ENCODE measurements at places on chromosomes 2 and 18. TPM values are rescaled to one million over a fixed set of nuclear protein-coding genes. Genes with fewer than 3 reads are reported as not detected.

GRCh38 chr2:71788601-71789240 is 335.4 kb downstream of the DYSF start:
- no peak for DNase-seq

DNA sequence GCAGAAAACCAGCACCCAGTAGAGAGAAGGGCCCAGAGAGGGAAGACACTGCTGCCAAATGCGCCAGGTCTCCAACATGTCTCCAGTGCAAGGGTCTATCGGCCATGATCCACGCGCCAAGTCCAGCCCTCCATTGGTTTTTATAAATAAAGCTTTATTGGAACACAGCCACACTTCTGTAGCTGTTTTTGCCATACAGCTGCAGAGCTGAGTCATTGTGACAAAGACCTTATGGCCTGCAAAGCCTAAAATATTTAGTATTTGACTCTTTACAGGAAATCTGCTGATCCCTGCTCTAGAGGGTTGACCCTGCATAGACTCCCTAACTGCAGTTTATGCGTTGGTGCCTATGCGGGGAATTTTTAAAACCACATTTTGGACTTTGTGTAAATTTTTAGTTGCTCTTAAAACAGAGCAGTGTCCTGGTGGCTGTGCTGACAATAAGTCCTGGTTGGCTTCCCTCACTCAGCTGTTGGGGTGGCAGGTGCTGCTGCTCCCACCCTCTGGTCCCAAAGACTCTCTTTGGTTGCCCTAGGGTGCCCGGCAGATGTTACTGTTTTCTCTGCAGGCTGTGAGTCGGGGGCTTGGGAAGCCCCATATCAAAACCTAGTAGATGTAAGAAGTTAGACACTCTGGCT is 154.9 kb downstream of the CTIF start:
- DNase-seq = no peak

The CLEC4F gene
- total RNA-seq = not detected

DNA sequence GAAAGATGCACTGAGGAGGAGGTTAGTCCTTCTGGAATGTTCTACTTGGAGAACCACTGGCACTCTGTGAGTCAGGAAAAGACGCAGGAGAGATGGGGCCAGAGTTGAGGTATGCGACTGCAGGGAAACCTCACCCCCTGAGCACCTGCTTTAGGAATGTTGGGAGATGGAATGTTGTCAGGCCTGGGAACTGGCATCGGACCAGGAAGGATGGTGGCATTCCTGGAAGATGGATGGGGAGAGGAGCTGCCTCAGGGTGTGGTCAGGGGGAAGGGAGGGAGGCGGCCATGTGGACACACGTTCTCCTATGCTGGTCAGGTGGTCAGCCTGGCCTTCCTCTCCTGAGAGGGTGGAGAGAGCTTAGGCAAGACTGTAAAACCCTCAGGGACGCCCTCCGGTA is 146.3 kb downstream of the CELF4 start:
- no peak for DNase-seq

GRCh38 chr2:216082805-216083204 is 1.1 kb downstream of the TMEM169 start:
- no peak for DNase-seq

GRCh38 chr18:77151033-77151771 is 18.6 kb upstream of the MBP start:
- no peak for DNase-seq

The IL36RN gene
- not detected for total RNA-seq

GRCh38 chr2:111029181-111029927 is 91.4 kb upstream of the BCL2L11 start:
- no peak for DNase-seq

DNA sequence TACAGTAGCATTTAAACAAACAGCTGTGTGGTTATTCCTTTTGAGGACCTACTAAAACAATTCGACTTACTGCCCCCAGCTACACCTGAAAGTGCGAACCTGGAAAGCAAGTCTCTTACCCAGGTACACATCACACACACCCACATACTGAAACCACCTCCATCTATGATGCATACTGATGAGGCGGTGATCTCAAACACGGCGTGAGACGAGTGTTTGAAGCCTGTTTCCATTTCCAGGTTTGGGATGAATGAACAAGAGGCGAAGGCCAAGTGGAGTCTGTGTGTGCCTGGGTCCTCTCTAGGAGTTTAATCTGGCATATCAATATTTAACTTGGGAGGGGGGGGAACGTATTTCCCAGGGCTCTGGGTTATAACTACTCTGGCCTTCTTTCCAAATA is 1.6 kb downstream of the TMEM185B start:
- DNase-seq = no peak

The PRPF40A gene
- 33.8 TPM for total RNA-seq

The ZNF385B gene
- total RNA-seq = 0.14 TPM

GRCh38 chr18:78527984-78528383 is 451.6 kb upstream of the SALL3 start:
- DNase-seq = no peak

DNA sequence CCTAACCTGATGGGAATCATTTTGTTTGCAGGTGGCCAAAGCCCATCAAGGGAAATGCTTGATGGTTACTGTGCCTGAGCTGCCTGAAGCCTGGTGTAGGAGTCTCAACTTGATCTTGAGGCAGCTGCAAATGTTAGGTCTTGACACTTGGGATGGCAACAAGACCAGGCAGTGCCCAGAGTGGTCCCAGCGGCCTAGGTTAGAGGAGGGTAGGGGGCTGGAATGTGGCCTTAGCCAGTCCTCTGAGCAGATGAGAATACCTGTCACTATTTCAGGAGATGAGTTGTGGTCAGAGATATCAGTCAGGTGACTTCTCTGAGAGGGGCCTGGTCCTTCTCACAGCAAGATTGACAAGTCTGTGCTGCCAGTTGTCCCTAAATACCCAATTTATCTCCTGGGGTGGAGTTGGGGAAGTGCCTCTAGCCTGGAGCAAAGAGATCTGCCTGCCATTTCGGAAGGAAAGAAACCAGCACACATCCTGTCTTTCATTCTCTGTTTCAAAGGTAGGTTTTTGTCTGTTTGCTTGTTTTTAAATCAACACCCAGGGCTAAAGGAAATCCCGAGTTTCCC is 13.4 kb downstream of the SPTBN1 start:
- no peak for DNase-seq

The EVX2 gene
- not detected for total RNA-seq

The ARHGAP28 gene
- total RNA-seq = 1.5 TPM

GRCh38 chr2:27123302-27124150 is at the start of gene ABHD1:
Gene ABHD1 (plus strand): TSS chr2:27123815. CDS start chr2:27123949, 134 bp downstream.
- DNase-seq = peak; percentile 80

GRCh38 chr18:25061395-25061794 is 290.6 kb downstream of the ZNF521 start:
- no peak for DNase-seq

The IL36G gene
- not detected for total RNA-seq

- DNase-seq = no peak
Observed at GRCh38 chr2:186699742-186700141, 5.9 kb downstream of the FAM171B start.

The FAM237A gene
- not detected for total RNA-seq

GRCh38 chr2:75577280-75577679 is 16.5 kb upstream of the EVA1A start:
- no peak for DNase-seq

DNA sequence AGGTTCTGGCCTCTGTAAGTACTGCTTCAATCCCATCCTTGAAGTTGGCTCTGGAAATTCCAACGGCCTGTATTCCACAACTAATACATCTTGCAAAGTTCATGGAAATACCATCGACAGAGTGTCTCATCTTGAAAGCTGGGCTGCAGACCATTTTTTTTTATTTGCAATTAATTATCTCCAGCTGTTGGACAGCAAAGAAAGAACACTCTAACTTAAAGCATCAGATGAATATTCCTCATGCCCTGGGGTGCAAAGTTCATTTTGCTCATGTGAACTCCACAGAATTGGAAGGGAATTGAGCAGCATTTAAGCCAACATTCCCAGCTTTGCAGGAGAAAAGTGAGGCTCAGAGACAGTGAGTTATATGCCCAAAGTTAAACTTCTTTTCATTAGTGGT is 96.5 kb upstream of the PIEZO2 start:
- DNase-seq = no peak

The RAB3GAP1 gene
- total RNA-seq = 48.6 TPM

DNA sequence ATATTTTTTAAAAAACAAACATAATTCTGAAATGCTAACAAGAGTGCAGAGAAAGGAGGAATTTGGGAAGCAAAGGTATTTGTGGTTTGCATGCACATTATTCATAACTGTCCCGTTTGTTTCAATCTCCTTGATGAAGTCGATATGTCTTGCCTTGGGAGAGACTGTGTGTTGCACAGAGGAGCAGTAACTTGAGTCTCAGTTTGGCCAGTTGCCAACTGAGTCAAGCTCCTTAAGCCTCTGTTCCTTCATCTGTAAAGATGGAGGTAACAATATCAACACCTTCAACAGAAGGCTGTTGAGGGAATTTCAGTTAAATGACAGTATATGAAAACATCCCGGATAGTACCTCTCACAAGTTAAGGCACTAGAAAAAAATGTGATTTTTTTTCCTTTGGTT is 226.2 kb downstream of the ASXL3 start:
- no peak for DNase-seq

The PCARE gene
- 0.74 TPM for total RNA-seq

- no peak for DNase-seq
Observed at GRCh38 chr2:46716927-46717326, 198.7 kb downstream of the MCFD2 start.

DNA sequence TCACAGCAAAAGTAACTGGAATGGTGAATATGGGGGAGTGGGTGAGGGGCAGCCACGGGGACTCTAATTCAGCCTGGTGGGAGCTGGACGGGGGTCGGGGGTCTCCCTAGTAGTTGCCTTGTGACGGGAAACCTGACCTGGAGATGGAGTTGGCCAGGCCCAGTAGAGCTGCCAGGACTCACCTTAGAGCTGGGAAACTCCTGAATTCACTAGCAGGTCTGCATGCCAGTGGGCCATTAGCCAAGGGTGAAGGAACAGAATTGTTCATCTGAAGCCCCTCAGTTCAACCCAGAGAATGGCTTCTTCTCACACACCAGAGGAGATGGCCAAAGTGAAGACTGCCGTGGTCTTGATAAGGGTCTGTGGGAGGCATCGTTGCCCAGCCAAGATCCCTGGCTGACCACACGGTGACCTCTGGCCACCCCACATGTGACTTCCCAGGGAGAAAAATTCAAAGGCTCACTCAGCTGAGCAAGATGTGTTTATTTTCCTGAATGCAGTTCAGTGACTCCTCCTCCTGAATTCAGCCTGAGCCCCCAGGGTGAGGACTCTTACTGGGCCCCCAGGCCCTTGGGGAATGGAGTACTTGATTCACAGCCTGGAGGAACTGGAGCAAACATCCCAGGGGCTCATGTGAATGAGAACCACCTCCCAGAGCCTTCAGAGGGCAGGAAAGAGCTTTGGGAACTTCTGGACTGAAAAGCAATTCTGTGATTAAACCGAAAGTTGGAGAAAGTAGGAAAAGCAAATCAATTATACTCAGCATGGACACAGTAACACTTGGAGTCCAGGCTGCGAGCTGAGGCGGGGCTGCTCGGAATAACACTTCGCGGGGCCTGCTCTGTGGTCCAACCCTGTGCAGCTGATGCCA is 25.2 kb downstream of the MOCOS start:
- DNase-seq = no peak

GRCh38 chr2:43028188-43028587 is 198.2 kb downstream of the ZFP36L2 start:
- DNase-seq = no peak

- peak; percentile 79 for DNase-seq
Observed at GRCh38 chr2:43269706-43270105, 43.3 kb upstream of the ZFP36L2 start.

DNA sequence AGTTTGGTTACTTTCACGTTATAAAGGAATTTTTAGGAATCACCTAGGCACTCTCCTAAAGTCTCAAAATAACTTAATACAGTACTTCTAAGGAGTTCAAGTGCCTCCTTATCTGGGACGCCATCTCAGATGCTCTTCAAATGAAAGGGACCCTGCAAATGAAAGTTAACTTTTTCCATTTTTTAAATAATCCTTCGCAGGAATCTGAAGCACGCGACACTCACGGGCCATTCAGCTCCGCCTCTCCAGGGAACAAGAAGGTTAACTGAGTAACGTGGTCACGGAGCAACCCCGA is 537 bp upstream of the ZC3H15 start:
- no peak for DNase-seq

The NEB gene
- total RNA-seq = 30.5 TPM

Data from left ventricle myocardium inferior (tissue), 1 donor.